ENCODE measurements at places on chromosomes 12 and 14.

DNA sequence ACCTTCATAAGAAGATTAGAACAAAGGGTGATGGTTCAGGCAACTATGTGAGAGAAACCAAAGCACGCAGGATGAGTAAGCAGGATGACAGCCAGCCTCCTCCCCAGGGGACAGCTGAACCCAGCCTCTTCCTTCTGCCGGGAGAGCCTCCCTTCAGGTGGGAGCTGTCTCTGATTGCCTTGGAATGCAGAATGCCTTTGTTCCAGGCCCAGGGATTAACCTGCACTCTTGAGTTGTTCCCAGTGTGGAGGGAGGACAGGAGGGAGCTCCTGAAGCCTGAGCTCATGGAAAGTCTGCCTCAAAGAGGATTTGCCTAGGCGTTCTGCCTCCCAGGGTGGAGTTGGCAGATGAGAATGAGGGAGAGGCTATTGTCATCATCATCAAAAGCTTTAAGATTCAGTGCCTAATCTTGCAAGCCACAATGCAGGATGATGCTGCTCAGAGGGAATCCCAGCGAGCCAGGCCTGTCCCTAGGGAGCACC lies 3.6 kb upstream of the KRT6A start:
- DNase-seq, result no peak

GRCh38 chr12:26128168-26128567 lies 3.3 kb upstream of the BHLHE41 start:
- DNase-seq, result no peak

- DNase-seq, result no peak
These were observed 43.9 kb upstream of the MDM1 start for GRCh38 chr12:68375756-68376695.

DNA sequence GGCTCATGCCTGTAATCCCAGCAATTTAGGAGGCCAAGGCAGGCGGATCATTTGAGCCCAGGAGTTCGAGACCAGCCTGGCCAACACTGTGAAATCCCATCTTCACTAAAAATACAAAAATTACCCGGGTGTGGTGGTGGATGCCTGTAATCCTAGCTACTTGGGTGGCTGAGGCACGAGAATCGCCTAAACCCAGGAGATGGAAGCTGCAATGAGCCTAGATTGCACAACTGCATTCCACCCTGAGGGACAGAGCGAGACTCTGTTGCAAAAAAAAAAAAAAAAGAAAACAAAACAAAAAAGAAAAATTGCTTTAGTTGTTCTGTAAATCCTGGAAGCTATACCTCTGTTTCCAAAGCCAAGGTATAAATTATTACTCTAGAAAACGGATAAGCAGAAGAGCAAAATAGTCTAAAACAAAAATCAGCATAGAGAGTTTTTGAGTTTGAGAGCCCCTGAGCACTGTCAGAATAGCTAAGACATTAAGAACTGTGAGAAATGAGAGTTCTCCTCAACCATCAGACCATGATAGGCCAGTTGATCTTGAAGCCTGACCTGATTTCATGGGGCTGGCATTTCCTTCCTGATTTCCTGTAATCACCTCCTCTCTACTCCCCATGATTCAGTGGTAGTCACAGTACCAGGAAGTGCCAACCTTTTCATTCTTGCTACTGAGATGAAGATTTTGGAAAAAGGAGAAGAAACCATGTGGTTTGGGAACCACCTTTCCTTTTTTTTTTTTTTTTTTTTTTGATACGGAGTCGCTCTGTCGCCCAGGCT lies 31.7 kb downstream of the ATP2A2 start:
- no peak for DNase-seq

Data from hematopoietic multipotent progenitor cell treated with erythropoietin and hydrocortisone succinate and interleukin-3 and kit ligand, for 6 days (in vitro differentiated cells).